ENCODE measurements at places on chromosomes 5 and 9. TPM values are rescaled to one million over a fixed set of nuclear protein-coding genes. Genes with fewer than 3 reads are reported as not detected.

C9orf153 gene
- not detected for polyA plus RNA-seq

PRR16 gene
- polyA plus RNA-seq: 1.3 TPM

CARD6 gene
- polyA plus RNA-seq: 4.0 TPM

HEMGN gene
- polyA plus RNA-seq: not detected

SLC6A3 gene
- 0.05 TPM for polyA plus RNA-seq

MEIKIN gene
- not detected for polyA plus RNA-seq

AK1 gene
- 92.1 TPM for polyA plus RNA-seq

FOXE1 gene
- not detected for polyA plus RNA-seq

AKNA gene
- 12.2 TPM for polyA plus RNA-seq

IRX1 gene
- 0.13 TPM for polyA plus RNA-seq

CDH12 gene
- not detected for polyA plus RNA-seq

CHSY3 gene
- polyA plus RNA-seq: 0.25 TPM

FGF18 gene
- 0.37 TPM for polyA plus RNA-seq

HRCT1 gene
- polyA plus RNA-seq: not detected

EPB41L4A gene
- polyA plus RNA-seq: 7.0 TPM

AP3S1 gene
- 107 TPM for polyA plus RNA-seq

ENTREP1 gene
- 15.3 TPM for polyA plus RNA-seq

ZNF483 gene
- polyA plus RNA-seq: not detected

PCDHA9 gene
- polyA plus RNA-seq: 0.03 TPM

YTHDC2 gene
- polyA plus RNA-seq: 7.1 TPM

OR1J2 gene
- not detected for polyA plus RNA-seq

CEP78 gene
- polyA plus RNA-seq: 4.7 TPM

FBXO4 gene
- 9.2 TPM for polyA plus RNA-seq

SMIM33 gene
- polyA plus RNA-seq: 0.13 TPM

CDH9 gene
- polyA plus RNA-seq: not detected

SOWAHA gene
- polyA plus RNA-seq: 5.2 TPM

MYOZ3 gene
- polyA plus RNA-seq: 0.50 TPM

PCDHA8 gene
- not detected for polyA plus RNA-seq

GLIPR2 gene
- polyA plus RNA-seq: 32.1 TPM

PALM2AKAP2 gene
- 1.2 TPM for polyA plus RNA-seq

PPP3R2 gene
- not detected for polyA plus RNA-seq

CAMK2A gene
- polyA plus RNA-seq: 0.13 TPM

LHX3 gene
- polyA plus RNA-seq: not detected

DMRT3 gene
- not detected for polyA plus RNA-seq

PCSK5 gene
- 0.37 TPM for polyA plus RNA-seq

DOK3 gene
- polyA plus RNA-seq: 4.9 TPM

CMYA5 gene
- 1.1 TPM for polyA plus RNA-seq

ADAMTS12 gene
- polyA plus RNA-seq: 0.62 TPM

PCDHA11 gene
- polyA plus RNA-seq: not detected

TMEM252 gene
- not detected for polyA plus RNA-seq

SPINK7 gene
- 4.9 TPM for polyA plus RNA-seq

VLDLR gene
- polyA plus RNA-seq: 7.0 TPM

RORB gene
- 0.92 TPM for polyA plus RNA-seq

PCDHGA9 gene
- not detected for polyA plus RNA-seq

CRHBP gene
- 0.31 TPM for polyA plus RNA-seq

PCDHB12 gene
- polyA plus RNA-seq: 0.19 TPM

ACOT12 gene
- polyA plus RNA-seq: not detected

ACTBL2 gene
- polyA plus RNA-seq: 0.05 TPM

SPATA31D4 gene
- not detected for polyA plus RNA-seq

CBY3 gene
- not detected for polyA plus RNA-seq

ZDHHC21 gene
- 3.3 TPM for polyA plus RNA-seq

ADAMTS13 gene
- polyA plus RNA-seq: 8.3 TPM

MYOT gene
- 4.8 TPM for polyA plus RNA-seq
